ENCODE measurements at places on chromosomes 13 and 19.

- no peak for DNase-seq
Measured at GRCh38 chr13:79490824-79491223, 9.9 kb downstream of the NDFIP2 start.

- no peak for DNase-seq
Measured at GRCh38 chr13:106772006-106772601, 204.2 kb upstream of the ARGLU1 start.

DNA sequence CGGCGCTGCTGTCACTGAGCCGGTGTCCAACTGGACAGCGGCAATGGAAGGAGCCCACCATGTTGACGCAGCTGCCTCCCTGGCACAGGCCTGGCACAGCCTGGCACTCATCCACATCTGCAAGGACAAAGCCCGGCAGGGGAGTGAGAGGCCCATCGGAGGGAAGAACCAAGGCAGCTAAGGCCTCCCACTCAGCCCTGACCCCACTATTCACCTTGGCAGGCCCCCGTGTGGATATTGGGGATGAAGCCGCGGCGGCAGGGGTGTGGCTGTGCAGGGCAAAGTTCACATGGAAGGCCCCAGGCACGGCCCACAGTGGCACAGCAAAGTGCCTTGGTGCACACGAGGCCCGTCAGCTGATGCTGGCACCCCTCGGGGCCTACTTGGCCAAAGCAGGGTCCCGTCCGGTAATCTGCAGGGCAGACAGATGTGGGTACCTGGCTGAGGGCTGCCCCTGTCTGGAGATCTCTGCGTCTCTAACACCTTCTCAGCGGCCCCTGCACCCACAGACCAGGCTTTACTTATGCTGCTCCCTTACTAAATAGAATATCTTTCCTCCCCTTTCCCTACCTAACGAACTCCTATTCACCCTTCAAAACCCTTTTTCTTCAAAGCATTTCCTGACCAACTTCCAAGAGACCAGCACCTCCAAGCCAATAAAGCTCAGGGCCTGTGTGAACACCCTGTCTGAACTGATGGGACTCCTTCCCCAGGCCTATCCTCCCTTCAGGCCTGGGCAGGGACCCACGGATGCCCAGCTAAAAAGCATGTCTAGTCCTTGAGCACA lies 7.5 kb downstream of the FBN3 start:
- DNase-seq, result no peak

GRCh38 chr13:95154413-95154886 lies 146.8 kb downstream of the ABCC4 start:
- no peak for DNase-seq

- no peak for DNase-seq
Measured at GRCh38 chr13:98143157-98143553, 261 bp downstream of the FARP1 start.

DNA sequence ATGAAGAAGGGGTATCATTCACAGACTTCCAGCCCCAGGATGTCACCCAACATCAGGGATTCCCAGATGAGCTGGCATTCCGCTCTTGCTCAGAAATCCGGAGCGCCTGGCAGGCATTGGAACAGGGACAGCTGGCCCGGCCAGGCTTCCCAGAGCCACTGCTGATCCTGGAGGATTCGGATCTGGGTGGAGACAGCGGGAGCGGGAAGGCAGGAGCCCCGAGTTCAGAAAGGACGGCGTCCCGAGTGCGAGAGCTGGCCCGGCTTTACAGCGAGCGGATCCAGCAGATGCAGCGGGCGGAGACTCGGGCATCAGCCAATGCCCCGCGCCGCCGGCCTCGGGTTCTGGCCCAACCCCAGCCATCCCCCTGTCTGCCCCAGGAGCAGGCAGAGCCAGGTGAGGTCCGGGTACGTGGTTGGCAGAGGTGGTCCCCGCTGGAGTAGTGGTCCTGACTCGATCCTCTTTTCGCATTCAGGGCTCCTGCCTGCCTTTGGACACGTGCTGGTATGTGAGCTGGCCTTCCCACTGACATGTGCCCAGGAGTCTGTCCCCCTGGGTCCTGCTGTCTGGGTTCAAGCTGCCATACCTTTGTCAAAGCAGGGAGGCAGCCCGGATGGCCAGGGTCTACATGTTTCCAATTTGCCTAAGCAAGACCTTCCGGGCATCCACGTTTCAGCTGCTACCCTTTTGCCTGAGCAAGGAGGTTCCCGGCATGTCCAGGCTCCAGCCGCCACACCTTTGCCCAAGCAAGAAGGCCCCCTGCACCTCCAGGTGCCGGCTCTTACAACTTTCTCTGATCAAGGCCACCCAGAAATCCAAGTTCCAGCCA lies 11.0 kb downstream of the PLEKHG2 start:
- no peak for DNase-seq
